Inflammatory macrophage treated with lipopolysaccharide for 1 hour (primary cell): ENCODE measurements at places on chromosomes 4 and X.

GRCh38 chr4:41157009-41157408, 57.3 kb downstream of the APBB2 start:
- DNase-seq = no peak

DNA sequence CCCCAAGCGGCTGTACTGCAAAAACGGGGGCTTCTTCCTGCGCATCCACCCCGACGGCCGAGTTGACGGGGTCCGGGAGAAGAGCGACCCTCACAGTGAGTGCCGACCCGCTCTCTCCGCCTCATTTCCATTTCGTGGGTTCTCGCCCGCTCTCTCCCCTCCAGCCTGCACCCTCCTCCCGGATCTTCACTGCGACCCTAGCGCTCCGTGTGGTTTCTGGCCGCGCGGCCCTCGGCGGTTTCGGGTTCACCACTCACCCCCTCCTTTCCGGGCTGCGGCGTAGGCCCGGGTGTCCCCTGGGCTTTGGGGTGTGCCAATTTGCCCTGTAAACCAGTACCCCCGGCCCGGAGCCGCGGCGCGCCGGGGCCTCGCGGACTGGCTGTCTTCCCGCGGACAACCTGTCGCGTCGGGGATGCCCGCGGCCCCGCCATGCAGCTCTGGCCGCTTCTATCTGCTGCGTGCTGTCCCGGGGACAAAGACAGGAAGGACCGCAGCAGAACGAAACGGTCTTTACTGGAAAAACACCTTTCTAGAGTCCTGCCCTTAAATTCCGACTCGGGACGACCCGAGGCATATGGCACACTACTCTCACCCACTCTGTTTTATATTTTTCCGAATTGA, 737 bp downstream of the FGF2 start:
- no peak for DNase-seq

DNA sequence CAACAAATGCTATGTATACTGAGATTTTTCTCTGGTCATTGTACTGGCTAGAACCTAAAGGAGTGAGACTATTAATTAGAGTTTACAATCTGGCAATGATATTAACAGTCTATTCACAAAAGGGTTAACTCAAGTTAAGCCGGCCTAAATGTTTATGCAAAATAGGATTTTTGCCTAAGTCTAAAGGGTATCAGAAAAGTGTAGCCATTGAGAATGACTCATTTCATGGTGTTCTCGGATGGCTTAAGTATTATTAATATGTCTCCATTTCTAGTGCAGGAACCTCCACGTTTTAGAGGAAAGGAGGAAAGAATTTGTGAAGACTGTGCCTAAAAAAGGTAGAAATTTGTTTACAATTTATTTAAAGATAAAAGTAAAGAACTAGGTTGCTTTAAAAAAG, 29.8 kb downstream of the DYNLT3 start:
- peak; percentile 21 for DNase-seq

- DNase-seq = no peak
Measured at GRCh38 chr4:3403348-3403906, 38.3 kb upstream of the HGFAC start.

DNA sequence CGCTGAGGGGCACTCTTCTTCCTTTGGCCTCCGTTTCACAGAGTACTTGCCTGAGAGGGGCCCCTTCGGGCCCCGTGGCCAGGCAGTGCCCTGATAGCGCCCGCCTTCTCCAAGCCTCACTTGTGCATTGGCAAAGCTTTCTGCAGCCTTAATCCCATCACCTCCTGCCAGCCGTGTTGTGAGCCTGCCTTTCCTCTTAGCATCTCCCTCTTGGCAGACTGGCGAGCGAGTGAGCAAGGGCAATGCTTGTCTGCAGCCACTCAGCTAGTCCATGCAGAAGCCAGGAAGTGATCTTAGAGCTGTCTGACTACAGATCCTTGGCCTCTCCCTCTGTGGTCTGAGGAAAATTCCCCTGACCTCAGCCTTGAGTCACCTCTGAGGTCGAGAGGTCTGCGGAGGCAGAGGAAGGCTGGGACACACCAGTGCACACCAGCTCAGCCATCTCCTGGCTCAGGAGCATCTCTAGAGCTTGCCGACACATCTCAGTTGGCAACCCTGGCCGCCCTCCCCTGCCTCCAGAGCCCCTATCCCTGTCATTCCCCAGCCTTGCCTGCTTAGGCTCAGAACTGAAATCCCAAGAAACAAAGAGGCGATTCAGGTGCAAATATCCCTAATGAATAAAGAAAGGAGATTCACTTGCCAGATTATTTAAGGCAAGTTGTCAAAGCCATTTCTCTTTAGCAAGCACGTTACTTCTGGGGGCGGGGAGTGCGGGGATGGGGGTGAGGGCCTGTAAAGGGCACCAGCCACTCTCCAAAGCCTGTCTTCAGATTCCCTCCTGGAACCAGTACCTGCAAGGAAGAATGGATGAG, 143.5 kb upstream of the MAMLD1 start:
- DNase-seq = peak; percentile 40

- no peak for DNase-seq
Measured at GRCh38 chr4:76691807-76692582, 205.9 kb downstream of the SOWAHB start.

DNA sequence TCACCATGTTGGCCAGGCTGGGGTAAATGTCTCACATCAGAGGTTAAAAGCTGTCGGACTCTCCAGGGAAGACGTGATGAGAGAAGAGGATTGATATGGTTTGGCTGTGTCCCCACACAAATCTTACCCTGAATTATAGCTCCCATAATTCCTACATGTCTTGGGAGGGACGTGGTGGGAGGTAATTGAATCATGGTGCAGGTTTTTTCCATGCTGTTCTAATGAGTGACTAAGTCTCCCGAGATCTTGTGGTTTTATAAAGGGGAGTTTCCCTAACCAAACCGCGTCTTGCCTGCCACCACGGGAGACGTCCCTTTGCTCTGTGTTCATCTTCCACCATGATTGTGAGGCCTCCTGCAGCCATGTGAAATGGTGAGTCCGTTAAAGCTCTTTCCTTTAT, 64.4 kb downstream of the ASMT start:
- DNase-seq = peak; percentile 39

GRCh38 chr4:87130985-87131703, 89.3 kb downstream of the KLHL8 start:
- no peak for DNase-seq

GRCh38 chr4:84327526-84327925, 171.6 kb downstream of the NKX6-1 start:
- DNase-seq = no peak

GRCh38 chr4:146833530-146833929, 112.1 kb downstream of the TTC29 start:
- DNase-seq = no peak

DNA sequence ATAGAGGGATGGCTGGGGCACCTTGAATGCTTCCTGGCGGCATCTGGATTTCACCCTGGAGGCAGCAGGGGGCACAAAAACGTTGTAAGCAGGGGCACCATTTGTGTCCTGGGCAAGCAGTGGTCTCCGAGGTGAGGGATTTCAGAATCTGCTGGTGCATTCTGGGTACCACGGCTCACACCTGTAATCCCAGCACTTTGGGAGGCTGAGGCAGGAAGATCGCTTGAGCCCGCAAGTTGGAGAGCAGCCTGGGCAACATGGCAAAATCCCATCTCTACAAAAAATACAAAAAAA, 16.8 kb upstream of the TBC1D14 start:
- no peak for DNase-seq

GRCh38 chr4:148812101-148812500, 369.9 kb upstream of the NR3C2 start:
- DNase-seq = no peak

DNA sequence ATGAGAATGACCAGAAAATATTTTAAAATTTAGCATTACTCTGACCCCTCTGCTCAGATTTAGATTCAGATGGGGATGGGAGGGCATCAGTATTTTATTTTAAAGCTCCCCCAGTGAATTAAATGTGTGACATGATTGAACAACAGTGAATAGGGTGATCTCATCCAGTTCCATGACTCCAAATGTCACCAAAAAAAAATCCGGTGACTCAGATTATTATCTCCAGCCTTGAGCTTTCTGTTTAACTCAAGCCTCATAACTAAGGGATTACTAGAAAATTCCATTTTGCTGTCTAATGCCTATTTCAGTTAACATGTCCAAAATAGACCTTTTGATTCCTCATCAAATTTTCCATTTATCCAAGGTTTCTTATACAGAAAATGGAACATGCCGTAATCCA, 121.8 kb upstream of the TMEM47 start:
- no peak for DNase-seq

DNA sequence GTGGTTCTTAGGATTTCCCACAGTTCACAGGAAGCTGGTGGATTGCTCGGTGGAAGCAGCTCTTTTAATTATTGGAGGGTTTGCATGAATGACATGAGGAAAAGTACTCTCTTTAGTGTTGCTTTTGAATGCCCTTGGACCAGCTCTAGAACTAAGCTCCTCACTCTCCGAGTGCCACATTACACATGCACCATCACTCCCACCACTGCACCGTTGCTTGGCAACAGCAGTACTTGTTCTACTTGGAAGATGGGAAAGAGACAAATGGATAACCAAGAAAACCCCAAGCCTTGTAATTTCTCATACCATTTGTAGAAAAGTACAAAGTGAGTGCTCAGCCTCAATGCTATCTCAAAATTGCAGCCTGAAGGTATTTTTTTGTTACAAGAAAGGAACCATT, 620.2 kb upstream of the BOD1L1 start:
- no peak for DNase-seq

- no peak for DNase-seq
Measured at GRCh38 chrX:39619182-39620009, 478.4 kb downstream of the BCOR start.

DNA sequence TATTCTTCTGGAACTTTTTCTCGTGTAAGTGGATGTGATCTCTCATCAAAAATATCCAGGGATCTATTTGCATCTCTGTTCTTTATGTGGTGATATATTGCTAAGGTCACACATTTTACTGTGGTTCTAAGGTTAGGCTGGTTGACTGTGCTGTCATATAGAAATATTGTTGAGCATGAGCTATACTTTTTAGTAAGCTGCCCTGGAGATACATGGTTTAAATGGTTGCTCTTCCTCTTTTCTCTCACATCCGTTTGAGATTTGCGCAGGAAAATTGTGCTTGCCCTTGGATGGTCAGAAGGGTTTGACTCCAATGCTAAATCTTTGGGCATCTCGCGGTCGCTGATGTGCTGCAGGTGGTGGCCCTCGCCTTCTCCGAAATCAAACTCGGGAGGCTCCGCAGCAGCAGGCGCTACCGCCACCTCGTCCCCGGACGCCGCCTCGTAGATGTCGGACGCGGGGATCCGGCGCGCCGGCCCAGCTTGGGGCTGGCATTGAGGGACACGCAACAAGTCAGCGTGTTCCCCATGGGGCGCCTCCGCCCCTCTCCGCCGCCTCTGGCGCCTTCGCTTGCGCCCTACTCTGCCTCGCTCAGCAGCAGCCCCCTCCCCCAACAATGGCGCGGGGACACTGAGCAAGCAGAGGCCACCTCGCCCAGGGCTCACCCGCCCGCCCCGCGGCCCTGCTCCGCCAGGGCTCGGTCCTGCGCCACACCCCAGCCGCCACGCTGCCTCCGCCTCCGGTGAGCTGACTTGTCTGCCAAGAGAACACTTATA, 154.5 kb downstream of the MSN start:
- peak; percentile 10 for DNase-seq

DNA sequence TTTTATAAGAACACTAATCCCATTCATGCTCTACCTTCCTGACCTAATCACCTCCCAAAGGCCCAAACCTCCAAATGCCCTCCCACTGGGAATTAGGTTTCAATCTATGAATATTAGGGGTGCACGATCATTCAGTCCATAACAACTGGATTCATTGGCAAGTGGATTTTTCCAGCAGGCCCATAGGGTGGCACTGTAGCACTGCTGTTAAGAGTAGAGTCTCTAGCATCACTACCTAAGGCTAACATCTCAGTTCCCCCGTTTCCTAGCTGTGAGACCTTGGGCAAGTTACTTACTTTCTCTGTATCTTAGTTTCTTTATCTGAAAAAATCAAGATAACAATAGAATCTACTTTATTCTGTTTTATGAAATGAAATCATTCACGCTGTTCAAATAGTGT, 315.8 kb downstream of the STIM2 start:
- peak; percentile 1 for DNase-seq

DNA sequence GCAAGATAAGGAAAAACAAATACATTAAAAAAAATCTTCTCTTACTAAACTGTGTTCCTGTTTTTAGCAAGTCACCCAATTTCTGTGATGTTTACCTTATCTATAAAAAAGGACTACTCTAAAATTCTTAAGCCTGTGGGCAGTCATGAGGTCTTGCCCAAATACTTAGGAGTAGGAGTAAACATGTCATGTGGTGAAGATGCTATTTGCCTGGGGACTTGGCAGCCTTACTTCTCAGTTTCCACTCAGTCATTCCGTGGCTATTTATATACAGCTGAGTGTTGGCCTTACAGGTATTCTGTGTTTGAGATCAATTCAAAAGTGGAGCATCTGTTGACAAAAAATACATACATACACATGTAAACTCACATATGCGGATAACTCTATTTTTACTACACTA, 89.9 kb upstream of the TLR2 start:
- no peak for DNase-seq

GRCh38 chr4:7938609-7939376, 868 bp downstream of the AFAP1 start:
- no peak for DNase-seq

- DNase-seq = no peak
Measured at GRCh38 chrX:118373538-118373937, 27.6 kb downstream of the WDR44 start.

DNA sequence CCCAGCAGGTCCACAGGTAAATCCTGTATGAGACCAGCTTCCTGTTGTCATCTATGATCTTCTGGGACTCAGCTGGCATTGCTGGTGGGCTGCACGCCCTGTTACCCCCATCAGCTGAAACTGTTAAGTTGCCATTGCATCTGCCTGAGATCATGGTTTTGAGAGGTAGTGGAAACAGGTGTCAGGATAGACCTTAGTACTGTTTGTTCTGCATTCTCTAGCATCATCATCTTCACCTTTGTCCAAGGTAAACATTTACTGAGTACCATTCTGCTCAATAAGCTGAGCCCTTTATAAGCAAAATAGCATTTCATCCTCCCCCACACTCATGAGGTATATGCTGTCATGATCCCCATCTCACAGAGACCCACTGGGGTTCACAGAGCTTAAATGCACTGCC, 42.9 kb upstream of the PROM1 start:
- DNase-seq = no peak

DNA sequence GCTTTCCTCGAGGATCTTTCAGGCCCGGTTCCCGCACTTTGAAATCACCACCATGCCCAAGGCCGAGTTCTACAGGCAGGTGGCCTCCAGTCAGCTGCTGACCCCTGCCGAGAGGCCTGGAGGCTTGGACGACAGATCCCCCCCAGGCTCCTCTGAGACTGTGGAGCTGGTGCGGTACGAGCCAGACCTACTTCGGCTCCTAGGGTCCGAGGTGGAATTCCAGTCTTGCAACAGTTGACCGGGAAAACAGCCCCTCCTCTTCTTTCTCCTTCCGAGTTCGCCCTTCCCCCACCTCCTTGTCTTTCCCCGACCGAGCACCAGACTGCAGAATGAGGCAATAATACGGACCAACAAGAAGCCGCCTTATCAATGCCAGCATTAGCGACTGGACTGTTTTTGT, 54.4 kb downstream of the ELF4 start:
- DNase-seq = no peak
